ENCODE measurements at places on chromosomes 2 and 18. TPM values are rescaled to one million over a fixed set of nuclear protein-coding genes. Genes with fewer than 3 reads are reported as not detected.

GRCh38 chr2:165793161-165793778 is 777 bp downstream of the GALNT3 start:
- DNase-seq = no peak

TACR1 gene
- total RNA-seq = 27.5 TPM

DNA sequence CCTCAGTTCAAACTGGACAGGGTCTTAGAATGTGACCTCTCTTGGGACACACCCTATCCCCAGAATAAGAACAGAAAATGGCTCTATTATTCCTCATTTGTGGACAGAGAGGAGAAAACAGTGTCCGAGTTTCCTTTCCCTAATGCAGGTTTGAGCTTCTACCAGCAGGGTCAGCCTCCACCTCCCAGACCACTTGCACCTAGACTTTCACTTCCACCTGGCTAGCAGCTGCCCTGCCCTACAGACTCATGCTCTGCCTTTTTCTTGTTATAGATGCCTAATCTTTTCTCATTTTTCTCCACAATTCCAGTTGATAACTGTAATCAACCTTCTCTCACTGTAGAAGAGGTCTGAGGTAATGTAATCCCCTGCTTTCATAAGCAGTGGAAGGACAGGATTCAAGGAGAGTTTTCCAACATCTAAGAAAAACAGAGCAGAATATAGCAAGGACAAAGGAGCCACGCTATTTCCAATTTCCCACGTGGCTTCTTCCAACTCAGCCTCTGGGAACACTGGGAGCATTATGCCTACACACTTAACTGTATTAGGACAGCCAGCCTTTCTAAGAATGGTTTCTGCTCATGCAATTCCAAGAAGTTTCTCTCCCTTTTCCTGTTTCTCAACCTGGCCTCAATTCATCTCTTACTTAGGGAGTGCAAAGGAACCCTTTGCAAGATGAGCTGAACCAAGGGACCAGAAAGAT is 239.8 kb downstream of the BCL11A start:
- DNase-seq = no peak

IL1F10 gene
- not detected for total RNA-seq

DNA sequence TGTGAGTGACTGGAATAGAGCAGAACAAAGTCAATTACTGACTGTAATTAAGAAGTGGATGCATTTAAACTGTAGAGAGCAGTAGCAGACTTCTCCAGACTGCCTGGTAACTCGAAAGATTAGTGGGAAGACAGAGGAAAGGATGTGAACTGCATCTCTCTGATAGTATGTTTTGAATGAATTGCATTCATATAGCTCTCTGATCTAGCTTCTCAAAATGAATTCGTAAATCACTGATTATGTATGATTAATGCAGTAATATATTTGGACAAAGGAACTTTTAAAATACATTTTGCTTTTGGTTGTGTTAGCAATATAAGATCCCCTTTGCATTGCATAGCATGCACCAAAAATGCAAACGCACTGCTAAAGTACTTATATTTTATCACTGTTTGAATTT is 304.0 kb downstream of the ARHGAP15 start:
- no peak for DNase-seq

DNA sequence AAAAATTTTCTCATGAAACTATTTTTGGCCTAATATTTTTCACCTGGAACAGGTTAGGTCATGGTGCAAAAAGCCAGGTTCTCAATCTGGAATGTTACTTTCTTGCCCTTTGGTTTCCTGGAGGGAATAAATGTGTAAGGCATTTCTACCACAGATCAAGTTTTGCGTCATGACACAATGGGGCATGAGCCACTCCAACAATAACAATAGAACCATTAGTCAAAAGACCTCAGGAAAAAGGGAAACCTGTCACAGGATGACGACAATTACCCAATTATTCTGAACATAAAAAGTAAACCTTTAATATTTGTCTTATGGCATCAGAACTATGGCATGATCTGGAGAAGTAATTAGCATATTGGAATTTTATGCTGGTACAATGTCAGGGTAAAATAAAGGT is 88.2 kb upstream of the HNRNPA3 start:
- DNase-seq = no peak

DNA sequence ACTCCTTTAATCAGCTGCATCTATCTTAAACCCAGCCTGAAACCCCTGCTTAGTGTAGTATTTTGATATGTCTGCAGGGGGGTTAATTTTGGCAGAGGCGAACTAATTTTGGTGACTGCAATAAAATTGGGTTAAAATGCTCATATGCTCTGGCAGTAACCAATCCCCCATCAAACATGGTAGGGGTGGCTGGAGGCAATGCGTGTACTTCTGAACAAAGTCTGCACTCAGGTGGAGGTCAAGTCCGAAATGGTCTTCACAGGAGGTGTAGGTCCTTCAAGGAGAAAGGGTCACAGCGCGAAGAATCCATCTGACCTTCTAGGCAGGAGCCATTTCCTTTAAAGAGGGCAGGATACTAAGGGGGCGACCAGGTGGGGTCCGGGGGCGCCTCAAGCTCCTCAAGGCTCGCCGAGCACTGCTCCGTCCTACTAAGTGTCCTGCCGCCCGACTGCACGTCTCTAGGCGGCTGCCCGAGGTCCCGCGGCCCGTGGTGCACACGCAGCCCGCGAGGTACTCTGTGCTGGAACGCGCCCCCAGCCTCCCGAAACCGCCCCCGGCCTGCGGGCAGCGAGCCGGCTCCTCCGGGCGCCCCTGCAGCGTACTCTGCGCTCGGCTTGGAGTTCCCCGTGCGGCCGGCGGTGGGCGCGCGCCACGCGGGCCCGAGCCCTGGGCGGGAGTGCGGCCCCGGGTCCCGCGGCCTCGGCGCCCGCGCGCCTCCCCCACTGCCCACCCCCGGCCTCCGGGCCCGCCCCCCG is 1.7 kb upstream of the LDLRAD4 start:
- peak; percentile 77 for DNase-seq

C2orf15 gene
- 0.32 TPM for total RNA-seq

- no peak for DNase-seq
These were observed 226.1 kb downstream of the MYCN start for GRCh38 chr2:16166327-16166981.

DNA sequence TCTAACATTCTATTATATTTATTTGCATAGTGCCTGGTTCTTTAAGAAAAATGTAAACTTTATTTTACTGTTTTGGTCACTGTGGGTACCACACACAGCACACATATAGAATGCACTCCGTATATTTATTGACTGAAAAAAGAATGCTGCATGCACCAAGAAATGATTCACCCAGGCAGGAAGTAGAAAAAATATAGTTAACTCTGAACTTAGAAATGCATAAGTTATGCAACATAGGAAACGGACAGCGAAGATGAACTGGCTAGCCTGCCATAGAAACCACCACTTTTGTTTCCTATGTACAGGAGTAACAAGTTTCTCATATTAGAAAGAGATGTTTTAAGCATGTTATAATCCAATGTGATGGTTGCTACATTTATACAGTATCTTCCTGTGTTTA is 635.8 kb downstream of the DSC3 start:
- no peak for DNase-seq

ONECUT2 gene
- 0.11 TPM for total RNA-seq

DNA sequence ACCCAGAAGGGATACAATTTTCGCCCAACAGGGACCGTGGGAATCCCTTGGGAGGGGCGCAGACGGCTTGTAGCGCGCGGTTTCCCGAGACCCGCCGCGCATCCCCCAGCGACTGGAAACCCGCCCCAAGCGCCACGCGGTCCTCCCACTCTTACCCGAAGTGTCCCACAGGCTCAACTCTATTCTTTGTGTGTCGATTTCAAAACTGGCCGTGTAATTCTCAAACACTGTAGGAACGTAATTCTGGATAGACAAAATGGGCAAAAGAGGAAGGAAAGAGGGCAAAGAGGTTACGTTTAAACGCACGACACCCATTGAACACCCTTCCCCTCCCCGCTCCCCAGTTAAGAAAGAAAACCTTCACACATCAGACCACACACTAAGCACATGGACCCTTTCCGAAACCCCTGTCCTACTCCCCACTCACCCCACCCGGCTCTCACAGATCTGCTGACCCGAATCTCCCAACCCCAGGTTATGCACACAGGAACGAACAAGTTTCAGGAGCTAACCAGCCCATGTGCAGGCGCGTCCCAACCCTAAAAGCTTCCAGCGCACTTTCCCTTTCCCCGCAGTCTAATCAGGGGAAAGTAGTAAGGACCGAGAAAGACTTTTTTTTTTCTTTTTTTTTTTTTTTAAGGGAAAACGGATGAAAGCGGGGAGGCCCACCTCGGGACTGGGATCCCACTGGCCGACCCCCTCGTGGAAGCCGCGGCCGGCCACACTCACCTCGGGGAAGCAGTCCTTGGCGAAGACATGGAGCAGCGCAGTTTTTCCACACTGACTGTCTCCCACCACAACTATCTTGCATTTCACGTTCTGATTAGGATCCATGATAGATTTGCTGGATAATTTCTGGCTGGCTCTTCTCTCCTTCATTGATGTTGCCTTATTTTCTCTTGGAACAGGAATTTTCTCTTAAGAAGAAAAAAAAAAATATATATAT is 655 bp downstream of the RND3 start:
- DNase-seq = peak; percentile 67

GRCh38 chr2:230160112-230160660 is 59.6 kb downstream of the SP110 start:
- DNase-seq = no peak

ZNF521 gene
- total RNA-seq = 41.6 TPM

DNA sequence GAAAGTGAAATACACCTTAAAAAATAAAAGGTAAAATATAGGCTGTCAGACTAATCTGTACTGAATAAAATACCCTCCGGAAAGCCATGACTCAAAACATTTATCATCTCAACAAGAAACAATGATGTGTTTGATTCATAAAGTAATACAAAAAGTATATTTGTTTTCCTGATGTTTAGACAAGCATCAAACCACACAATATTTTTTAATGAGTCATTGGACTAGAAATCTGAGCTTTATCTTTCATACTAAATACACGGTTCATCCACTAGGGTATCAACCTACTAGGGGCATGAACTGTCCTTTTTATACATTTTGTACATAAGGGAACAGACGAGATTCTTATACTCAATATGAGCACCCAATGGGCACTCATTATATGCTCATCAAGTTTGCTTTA is 31.3 kb downstream of the CD226 start:
- DNase-seq = no peak

All from ascending aorta (tissue), 2 donors.